Fibroblast of the aortic adventitia (primary cell): ENCODE measurements at places on chromosomes 12 and 14.

GRCh38 chr12:54390668-54391551, 6.4 kb upstream of the ZNF385A start:
- DNase-seq: no peak

DNA sequence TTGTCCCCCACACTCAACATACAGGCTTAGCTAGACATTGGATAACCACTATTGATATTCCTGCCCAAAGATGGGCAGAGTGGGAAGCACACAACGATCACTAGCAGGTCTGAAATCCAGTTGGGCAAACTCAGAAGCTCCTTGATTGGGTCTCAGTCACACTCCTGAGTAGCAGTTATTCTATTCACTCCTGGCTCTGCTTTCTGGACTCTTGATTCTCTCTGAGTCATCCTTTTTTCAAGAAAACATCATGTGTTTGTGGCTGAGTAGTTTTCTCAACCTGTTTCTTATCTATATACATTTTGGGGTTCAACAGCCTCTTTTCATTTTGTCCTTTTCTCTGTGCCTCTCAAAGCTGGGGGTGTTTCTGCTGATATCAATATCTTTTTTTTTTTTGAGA, 46.0 kb upstream of the MANSC4 start:
- no peak for DNase-seq

GRCh38 chr12:21774358-21775132, at the start of gene KCNJ8:
Gene KCNJ8, minus strand, starts transcription at chr12:21774706. Its CDS starts 1,090 bp downstream, at chr12:21773616.
- DNase-seq: peak; percentile 68

DNA sequence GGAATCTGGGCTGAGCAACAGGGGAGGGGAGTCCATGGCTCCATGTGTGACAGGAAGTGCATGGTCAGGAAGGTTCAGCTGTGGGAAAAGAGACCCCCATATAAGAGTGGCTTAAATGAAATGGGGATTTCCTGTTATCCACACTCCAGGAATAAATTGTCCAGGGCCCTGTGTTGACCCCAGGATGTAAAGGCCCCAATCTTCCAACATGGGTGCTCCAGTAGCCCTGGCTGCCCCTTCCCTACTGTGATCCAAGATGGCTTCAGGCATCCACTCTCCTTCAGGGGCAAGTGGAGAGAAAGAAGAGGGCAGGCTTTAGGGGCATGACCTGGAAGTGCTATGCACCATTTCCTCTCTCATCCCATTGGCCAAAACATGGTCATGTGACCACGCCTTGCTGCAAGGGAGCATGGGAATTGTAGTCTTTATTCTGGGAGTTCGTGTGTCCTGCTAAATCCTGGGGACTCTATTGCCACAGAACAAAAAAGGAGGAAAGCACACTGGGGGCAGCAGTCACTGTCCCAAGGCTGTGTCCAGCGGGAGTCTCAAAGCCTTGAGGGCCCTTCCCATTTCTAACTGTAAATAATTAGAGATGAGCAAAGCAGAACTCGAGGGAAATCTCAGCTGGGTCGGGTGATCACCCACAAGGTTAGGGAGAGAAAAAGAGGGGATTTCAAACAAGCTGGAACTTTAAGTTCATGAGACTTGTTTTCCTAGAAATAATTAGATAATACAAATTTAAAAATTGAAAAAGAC, 289.2 kb downstream of the ADGRD1 start:
- DNase-seq: no peak

DNA sequence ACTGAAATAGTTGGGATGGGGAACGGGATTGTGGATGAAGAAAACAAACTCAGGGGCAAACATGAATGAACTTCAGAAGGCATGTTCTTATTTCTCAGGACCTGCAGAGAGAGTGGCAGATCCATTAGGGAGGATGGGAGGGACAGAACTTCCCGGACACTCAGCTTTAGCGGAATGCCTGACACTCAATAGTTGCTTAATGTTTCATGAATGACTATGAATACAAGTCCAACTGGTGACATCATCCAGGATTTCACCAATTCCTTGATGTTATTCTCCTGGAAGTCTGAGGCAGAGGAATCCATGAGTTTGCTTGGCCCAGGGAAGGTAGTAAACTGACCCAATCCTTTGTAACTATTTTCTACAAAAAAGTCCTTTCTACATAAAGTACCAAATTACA, 37.8 kb upstream of the LRRC10 start:
- DNase-seq: peak; percentile 89

- no peak for DNase-seq
These were observed 385.4 kb downstream of the RMST start for GRCh38 chr12:97848051-97848450.

DNA sequence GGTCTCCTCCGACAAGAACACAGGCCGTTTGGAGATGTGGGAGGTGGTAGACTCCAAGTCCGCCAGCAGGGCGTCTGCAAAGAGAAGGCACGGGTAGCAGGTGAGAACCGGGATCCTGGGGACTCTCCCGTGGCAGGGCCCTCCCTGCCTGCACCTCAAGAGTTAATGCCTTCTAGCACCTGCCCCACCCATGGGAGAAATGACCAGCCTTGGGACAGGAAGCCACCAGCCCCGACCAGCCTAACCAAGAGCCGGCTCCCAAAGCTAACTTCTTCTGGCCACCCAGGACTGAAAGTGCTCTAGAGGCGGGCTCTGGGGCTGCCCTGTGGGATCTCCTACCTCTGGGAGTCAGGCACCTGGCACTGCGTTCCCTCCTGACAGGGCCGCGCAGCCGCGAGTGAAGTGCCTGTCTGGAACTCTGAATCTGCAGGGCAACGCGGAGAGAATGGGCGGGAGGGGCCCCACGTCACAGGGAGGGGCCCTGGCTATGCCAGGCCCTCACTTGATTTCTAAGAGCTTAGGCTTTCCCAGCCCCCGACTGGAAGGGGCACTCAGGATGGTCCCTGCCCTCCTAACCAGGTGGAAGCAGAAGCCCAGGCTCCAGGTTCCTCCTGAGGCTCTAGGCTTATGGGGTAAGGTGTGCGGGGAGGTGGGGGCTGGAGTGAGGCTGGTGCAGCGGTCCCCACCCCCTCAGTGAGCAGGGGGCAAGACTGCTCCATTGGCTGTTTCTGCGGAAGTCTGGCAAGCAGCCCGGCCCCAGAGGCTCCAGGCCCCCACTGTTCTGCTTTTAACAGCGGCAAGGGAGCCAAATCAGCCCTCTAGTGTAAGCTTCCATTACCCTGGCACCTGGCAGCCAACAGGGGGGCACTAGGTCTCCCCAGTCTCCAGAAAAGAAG, 23.6 kb upstream of the RPLP0 start:
- peak; percentile 41 for DNase-seq

- DNase-seq: peak; percentile 41
These were observed 114.5 kb downstream of the ADGRD1 start for GRCh38 chr12:131067981-131068851.
